ENCODE measurements at places on chromosomes 1 and 21.
A peak's percentile ranks its signal among the peaks of the same experiment; 100 is the strongest.

- no peak for DNase-seq
Measured at GRCh38 chr1:235131961-235132360, 3.3 kb upstream of the TOMM20 start.

GRCh38 chr1:11645670-11646265 is 8.5 kb downstream of the FBXO2 start:
- DNase-seq = peak; percentile 67

DNA sequence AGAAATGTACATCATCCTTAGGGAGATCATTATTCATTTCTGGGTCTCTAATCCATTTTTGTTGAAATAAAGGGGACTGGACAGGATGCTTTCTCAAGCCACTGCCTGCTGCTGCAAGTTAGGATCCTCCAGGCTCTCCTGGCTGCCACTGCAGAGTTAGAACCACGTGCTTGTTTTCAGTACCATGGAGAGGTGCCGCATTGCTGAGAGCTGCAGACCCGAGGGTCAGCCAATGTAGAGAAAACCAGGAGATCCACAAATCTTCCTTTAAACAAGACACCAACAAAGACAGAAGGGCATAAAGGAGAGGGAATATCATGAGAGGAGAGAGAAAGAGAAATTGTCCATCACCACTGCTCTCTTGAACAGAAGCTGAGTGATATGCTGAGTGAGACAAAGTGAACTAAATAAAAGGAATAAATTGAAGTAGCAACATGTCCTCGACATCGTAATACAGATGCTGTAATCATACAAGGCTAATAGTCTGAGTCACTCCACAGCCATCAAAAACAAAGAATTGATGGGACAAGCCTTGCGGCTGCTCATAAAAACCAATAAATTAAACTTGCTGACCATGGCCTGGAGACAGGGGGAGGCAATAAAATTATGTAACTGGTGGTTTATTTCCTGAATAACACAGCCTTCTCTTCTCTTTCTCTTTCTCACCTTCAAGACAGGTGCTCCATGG is 255.7 kb downstream of the OMA1 start:
- DNase-seq = no peak

DNA sequence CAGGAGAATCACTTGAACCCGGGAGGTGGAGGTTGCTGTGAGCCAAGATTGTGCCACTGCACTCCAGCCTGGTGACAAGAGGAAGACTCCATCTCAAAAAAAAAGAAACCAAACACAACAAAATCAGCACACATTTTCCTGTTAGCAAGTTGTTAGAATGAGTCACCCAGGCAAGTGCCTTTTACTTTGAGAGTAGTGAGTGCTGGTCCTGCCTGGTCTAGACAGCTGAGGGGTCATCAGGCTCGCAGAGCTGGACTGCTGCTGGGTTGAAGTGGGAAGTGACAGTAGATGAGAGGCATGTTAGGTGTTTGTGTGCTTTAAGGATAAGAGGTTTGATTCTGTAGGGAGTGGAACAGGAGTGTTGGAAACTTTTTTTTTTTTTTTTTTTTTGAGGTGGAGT is 31.9 kb downstream of the GNPAT start:
- DNase-seq = no peak

DNA sequence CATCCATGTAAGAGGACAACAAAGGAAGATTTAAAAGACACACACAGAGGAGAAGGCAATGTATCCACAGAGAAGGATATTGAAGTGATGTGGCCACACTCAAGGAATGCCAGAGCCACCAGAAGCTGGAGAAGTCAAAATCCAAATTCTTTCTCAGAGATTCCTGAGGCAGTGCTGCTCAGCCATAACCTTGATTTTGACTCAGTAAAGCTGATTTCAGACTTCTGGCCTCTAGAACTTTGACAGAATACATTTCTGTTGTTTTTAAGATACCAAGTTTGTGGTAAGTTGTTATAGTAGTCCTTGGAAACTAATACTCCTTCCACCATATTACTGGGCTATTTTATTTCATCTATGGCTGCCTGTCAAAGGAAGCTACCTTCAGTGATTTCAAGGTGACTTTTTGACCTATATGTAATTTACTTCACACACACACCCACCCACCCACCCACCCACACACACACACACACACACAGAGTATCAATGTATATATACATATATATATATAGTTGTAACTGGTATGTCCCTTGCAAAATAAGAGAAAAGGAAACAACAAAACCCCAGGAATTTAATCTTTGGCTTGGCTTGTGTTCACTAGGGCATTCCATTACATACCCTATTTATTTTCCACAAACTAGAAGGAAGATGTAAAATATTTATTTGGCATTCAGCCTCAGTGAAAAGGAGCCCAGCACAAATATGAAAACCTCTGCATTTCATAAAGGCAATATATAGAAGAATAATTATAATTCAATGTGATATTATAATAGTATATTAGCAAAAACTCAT is 142.1 kb upstream of the PTGFR start:
- DNase-seq = no peak

- no peak for DNase-seq
Measured at GRCh38 chr1:169624912-169625311, 5.0 kb downstream of the SELP start.

GRCh38 chr1:9602794-9603167 is 14.1 kb downstream of the TMEM201 start:
- DNase-seq = no peak

- DNase-seq = no peak
Measured at GRCh38 chr1:31241321-31241720, 1.6 kb upstream of the NKAIN1 start.

DNA sequence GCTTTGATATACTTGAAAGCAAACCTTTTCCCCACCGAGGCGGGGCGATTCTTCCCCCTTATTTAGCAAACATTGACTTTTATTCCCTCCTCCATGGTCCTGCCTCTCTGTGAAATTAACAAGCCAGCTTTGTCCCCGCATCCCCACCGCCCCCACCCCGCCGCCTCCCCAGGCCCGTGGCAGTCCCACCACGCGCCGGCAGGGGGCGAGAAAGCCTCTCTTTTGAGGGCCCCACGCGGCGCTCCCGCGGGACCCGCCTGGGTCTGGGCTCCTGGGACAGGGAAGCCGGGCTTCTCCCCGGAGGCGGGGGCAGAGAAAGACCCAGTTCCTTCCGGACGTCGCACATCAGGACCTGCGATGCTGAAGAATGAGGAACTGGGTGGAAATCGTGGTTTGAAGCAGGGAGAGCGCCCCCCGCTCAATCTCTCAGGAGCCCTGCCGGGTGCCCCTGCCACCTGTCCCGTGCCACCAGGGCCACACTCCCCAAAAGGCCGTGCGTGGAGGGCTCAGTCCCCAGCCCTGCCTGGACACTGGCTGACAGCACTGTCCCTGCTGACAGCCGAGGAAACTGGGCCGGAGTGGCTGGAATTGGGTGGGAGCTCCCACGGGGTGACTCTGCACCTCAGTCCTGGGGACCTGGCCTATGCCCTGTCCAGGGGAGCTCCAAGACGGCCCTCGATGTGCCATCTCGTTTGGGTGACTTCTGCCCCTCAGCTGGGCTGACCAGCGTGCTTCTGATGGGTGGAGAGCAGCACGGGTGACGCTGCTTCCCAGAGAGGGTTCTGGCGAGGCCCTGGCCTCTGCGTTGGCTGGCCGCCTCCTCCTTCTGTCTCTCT is 8.6 kb upstream of the ACTRT2 start:
- DNase-seq = no peak

GRCh38 chr1:24190983-24191461 is 3.9 kb upstream of the IFNLR1 start:
- no peak for DNase-seq

- no peak for DNase-seq
Measured at GRCh38 chr1:18557621-18558465, 72.8 kb upstream of the PAX7 start.

DNA sequence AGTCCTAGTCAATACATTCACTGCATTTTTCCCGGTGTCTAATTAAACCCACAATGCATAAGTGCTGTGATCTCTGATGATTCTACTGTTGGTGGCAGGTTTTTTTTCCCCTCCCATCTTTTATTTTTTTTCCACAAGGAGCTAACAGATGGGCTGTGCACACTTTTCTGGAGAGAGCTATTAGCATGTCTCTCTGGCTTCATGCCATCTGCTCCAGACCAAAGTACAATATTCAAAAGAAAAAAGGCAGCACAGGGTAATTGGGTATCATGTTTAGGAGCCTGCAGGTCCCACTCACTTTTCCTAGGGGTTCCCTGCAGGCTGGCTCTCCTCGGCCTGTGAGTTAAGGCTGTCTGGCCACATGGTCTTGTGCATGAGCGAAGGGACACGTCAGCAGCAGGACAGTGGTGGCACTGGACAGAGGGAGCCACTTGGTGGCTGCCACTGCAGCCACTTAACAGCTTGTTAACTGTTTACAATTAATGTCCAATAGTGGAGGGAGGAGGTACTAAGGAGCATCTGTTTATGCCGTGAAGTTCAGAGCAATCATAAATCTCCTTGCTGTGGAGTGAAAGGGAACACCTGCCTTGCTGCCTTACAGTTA is 53.5 kb upstream of the C8B start:
- no peak for DNase-seq

DNA sequence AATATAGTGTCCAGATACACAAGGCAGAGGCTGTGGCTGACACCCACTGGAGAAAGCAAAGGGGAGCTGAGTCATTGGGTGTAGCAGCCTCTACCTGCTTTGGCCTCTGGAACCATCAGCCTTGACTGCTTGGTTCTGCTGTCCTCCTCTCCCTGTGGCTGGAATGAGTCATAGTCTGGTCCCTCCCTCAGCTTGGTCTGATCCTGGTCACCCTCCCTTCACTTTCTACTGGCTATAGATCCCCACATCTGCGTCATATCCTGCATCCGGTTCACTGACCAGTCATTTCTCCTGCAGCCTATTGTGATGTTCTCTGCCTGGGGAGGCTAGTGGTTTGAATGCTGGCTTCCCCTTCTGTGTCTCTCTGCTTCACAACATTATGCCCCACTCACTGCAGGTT is 372.8 kb upstream of the DAB1 start:
- no peak for DNase-seq

- DNase-seq = no peak
Measured at GRCh38 chr1:201714542-201715329, 114.2 kb upstream of the IPO9 start.

- no peak for DNase-seq
Measured at GRCh38 chr1:202681736-202682420, 28.4 kb downstream of the SYT2 start.

DNA sequence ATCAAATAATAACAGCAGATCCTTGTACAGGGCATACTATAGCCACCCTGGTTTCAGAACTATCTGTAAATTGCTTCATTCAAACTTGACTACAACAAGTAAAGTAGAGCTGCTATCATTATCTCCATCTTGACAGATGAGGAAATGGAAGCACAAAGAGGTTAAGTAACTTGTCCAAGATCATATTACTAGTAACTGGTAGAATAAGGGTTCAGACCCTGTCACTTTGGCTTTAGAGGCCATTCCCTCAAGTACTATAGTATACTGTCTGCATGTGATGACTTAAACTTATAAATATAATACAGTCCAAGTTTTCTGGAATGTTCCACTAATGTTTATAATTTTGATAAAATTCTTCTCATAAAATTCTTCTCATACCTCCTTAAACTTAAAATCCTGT is 24.8 kb downstream of the PGM1 start:
- no peak for DNase-seq

- peak; percentile 11 for DNase-seq
Measured at GRCh38 chr1:2466958-2467554, 9.0 kb upstream of the PLCH2 start.

- no peak for DNase-seq
Measured at GRCh38 chr1:51044834-51045233, 57.2 kb upstream of the C1orf185 start.

GRCh38 chr1:28412731-28413130 is 43.2 kb downstream of the PHACTR4 start:
- DNase-seq = no peak

DNA sequence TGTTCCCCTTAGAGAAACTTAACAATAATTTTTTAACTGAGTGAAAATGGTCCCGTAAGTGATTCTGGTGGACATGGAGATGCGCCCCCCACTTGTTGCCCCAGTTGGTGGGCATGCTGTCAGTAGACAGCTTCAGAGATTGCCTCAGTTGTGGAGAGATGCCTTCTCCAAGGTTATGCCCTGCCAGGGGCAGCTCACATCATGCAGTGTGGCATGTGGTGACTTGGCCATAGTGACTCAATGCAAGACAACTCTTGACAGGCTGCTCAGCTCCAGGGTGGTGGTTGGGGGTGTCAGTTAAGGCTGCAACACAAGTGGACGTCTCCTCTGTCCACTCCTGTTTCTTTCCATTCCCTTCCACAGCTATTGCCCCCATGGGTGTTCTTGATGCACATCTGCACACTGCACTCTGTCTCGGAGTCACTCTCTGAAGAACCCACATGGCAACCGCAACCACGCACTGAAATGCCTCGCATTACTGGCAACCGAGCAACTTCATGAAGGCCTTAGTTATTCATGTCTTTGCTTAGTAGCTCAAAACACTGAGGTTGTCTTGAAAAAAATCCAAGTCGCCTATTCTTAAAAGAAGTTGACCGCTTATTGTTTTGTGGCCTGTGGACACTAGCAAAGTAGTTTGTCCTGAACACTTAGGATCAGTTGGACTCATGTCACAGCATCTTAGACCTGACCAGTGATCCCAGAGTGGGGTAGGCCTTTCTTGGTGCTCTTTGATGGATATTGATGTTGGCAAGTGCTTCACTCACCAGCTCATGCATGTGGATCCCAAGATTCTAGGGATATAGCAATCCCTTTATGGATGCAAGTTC is 54.8 kb upstream of the USP1 start:
- no peak for DNase-seq

DNA sequence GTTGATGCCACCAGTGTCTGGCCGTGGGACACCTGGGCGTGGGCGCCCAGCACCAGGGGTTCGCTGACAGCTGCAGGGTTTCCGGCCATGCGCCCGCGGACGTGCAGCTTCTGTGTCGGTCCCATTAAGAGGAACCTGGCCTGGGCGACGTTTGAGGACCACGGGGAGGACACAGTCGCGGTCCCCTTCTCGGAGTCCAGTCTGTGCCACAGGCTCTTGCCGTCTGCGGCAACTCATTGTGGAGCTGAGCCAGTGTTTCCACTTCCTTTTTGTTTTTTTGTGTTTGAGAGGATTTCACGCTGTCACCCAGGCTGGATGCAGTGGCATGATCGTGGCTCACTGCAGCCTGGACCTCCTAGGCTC is 1.6 kb upstream of the C1orf159 start:
- DNase-seq = no peak

DNA sequence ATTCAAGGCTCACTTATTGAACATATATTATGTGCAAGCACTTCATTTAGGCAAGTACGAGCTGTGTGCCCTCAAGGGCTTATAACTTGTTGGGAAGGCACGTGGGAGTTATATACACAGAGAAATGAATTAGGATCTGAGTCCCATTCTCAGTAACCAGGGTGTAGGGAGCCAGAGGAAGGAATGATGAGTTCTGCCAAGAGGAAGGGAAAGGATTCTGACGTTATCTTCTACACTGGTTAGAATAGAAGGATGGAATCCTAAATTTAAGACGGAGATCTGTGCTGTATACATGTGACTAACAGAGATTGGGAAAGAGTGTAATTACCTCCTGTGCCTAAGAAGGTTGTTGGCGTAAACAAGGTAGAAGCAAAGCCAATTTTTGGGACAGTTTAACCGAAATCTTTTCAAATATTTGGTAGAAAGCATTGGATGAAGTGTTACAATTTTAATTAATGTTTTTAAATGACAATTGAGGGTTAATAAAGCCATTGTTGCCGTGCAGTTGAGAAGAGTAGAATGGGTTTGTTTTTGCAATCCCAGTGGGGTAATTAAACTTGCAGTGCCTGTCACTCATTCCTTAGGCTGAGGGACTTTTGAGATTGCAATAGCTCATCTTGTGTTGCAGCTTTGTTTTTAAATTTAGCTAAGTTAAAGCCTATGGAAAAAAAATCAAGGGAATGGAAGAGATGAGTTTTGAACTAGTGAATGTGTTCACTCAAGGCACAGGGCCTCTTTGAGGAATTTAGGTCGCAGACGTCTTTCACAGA is 177.2 kb downstream of the NFIA start:
- no peak for DNase-seq
